Pulmonary artery endothelial cell (primary cell): ENCODE measurements at places on chromosomes 6 and 20. TPM values are rescaled to one million over a fixed set of nuclear protein-coding genes. Genes with fewer than 3 reads are reported as not detected.

DNA sequence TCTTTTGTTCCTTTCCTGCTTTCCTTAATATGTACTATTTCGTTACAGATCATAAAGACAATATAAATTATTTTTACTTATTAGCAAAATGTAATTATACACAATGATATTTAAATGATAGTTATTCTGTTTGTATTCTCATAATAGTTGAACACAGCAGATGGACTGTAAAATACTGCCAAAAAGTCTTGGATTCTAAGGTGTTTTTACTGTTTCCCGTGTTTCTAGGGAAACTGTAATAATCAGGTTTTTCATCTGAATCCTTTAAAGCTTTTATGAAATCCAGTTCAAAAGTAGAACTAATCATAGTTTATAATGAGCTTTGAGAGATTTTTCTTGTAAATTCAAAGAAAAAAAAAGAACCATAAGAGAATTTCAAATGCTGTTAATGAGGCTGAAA is 148.4 kb downstream of the GRIK2 start:
- no peak for DNase-seq

GRCh38 chr6:2094642-2095041 is 150.8 kb downstream of the GMDS start:
- DNase-seq: no peak

DNA sequence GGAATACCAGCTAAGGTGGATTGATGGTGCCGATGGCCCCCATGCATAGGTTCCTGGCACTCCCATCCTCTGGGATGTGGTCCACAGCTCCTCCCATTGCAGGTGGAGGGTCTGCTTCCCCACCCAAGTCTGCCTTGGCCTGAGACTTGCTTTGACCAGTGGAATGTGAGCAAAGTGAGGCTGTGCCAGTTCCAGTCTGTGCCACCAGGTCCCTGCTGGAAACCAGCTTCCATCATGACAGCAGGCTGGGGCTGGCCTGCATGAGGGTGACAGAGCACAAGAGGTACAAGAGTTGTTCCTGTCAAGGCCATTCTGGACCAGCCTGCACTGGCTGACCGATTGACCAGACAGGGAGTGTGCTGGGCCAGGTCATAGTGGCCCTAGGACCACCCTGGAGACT is 27.0 kb upstream of the CCR6 start:
- DNase-seq: no peak

Gene NQO2
- 12.0 and 26.6 TPM in 2 replicates for total RNA-seq

GRCh38 chr6:162118706-162119105 is 608.9 kb downstream of the PRKN start:
- DNase-seq: no peak

Gene LSM14B
- 38.1 and 43.4 TPM in 2 replicates for total RNA-seq

DNA sequence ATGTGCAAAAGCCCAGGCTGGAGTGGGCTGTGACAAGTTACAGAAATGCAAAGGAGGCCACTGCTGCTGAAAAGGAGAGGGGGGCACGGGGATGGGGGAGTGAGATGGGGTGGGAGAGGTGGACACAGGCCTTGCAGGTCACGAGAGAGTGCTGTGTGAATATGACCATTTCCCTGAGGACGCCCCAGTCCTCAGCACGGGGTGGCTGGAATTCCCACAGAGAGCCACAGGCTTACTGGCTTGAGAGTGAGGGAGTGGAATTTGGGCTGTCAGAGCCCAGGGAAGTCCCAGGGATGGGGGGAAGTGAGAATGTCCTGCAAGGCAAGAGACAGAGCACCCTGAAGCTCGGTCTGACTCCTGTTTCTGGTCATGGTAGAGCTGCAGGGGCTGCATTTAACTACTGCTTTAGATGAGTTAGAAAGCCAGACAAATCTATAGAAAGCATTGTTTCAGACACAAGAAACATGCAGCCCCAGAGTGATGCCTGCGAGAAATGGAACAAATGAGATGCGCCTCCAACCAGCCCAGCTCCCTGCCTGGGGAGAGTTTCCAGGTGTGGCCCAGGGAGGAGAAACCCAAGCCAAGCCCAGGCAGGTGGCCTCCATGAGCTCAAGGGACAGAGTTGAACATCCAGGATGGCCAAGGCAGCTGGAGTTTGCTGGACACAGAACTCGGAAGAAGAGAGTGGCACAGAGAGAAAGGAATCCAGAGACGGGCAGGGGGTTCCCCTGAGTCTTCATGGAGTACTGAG is 30.5 kb downstream of the NPEPL1 start:
- no peak for DNase-seq

Gene RAMACL
- 1.4 and 2.4 TPM in 2 replicates for total RNA-seq

DNA sequence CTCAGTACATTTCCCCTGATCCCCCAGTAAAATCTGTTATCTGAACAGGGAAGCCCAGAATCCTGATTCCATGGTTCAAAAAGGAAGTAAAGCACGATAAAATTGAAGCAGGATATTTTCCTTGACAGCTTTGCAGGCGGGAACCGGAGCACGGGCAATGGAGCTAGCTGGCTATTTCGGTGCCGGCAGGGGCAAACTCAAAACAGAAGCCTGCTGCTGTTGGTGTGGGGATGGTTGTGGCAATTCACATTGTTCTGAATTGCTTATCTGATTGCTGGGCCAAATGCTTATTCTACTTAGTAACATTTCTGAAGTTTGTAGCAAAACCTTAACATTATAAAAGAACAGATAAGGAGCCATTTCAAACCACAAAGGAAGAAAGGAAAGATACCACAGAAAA is 172.4 kb downstream of the MMS22L start:
- no peak for DNase-seq

GRCh38 chr6:124590001-124590400 is 372.2 kb upstream of the RNF217 start:
- no peak for DNase-seq

- no peak for DNase-seq
These were observed 8.7 kb upstream of the IFNGR1 start for GRCh38 chr6:137227871-137228302.

DNA sequence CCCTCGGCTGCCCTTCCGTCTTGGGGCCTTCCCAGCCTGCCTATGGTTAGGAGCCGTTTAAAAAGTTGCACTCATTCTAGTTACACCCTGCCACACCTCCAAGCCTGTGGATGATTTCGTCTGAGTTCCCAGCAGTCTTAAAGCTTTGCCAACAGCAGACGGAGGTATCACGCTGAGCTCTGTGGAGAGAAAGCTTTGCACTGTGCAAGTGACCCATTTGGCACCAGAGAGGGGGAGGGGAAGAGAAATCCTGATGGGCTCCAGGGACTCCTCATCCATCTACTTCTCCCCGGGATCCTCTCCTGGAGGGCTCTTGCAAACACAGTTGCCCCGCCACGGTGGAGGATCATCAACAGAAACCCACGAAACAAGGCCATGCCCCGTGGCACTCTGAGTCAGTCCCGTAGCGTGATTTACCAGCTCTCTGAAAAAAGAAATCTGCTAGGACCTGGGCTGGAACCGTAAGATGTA is 98.8 kb upstream of the CITED2 start:
- no peak for DNase-seq
